ENCODE measurements at places on chromosomes 7 and 10.

DNA sequence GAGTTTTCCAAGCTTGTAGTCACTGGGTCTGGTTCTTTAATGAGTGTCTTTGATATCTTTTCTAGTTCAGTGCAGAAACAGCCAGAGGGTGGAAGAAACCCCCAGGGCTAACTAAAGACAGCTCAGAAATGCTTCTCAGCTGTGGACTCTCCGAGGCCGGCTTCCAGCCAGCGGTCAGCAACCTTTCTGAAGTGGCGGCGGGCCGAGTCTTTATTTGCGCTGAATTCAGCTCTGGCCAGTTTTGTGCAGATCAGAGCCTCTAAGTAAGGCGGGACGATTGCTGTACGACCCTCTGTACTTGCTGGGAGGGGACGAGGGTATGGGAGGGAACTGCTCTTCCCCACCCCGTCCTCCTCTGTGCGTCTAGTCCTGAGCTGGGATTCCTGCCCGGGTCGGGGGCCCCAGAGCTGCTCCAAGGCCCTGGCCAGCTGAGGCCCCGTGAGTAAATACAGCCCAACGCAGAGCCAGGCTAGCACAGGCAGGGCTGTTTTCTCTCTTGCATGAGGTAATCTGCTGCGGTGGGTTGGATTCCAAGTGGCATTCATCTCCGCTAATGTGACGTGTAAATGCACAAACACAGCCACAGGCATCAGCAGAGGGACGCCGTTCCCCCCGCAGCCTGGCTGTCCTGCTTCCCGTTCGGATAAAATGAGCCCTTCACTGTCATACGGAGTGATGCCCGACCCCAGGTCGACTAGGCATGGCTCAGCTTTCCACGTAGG is 159.8 kb downstream of the PIP4K2A start:
- DNase-seq, result peak; percentile 88

DNA sequence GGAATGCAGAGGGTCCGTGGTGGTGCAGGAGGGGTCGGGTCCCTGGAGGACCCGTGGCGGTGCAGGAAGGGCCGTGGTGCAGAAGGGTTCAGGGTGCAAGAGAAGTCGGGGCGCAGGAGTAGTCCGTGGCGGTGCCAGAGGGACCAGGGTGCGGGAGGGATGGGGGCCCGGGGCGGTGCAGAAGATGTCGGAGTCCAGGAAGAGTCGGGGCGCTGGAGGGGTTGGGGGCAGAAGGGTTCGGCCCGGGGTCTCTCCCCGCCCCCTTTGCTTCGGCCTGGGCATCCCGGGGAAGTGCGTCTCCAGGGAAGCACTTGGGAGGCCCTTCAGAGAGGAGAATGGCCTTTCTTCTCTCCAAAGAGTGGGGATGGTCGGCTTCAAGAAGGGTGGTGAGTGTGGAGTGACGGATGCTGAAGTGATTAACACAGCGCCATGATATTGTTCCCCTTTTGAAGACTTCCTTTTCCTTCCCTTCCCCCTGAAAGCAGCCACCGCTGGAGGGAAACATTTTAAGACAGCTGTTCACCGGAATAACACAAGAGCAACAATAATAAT is 997 bp downstream of the WDR37 start:
- no peak for DNase-seq

GRCh38 chr10:49761789-49762565 is at the start of gene OGDHL:
OGDHL (minus strand) TSS chr10:49762323; CDS start chr10:49758592, 3,731 bp downstream.
- peak; percentile 26 for DNase-seq

DNA sequence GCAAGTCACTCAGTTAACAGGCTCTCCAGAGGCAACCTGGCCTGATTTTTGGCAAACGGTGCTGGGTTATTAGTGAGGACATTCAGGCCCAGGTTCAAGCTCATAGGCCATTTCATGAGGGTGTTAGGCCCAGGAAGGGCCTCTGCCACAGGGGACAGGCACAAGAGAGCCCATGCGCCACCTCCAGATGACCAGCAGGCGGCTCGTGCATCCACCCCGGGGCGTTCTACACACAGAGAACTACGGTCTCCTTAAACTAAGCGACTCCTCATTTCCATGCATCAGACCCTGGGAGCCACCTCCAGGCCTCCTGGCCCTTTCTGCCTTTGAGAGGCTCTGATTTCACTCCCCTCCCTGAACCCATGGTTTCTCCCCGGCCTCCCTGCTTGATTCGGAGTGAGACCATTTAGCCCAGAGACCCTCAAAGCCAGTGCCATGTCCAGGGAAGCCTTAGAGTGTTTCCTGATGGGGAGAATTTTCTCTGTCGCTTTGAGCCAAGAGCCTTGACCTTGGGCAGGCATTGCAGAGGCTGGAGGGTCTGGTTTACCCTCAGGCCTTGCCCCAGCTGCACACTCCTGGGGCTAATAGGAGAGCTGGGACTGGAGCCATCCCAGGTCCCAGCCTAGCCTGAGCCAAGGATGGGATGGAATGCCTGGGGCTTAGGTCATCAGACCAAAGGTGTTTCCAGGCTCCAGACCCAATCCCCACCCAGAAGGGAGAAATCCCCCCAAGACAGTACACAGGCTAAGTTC is 188.0 kb downstream of the GRID1 start:
- no peak for DNase-seq

- no peak for DNase-seq
Measured at GRCh38 chr7:88772776-88773175, 13.3 kb downstream of the ZNF804B start.

All from fibroblast of mammary gland (primary cell).